Spleen (tissue), 13 donors: ENCODE measurements at places on chromosomes 5 and 9.

- no peak for DNase-seq
Observed at GRCh38 chr5:140674211-140674610, 835 bp upstream of the DND1 start.

DNA sequence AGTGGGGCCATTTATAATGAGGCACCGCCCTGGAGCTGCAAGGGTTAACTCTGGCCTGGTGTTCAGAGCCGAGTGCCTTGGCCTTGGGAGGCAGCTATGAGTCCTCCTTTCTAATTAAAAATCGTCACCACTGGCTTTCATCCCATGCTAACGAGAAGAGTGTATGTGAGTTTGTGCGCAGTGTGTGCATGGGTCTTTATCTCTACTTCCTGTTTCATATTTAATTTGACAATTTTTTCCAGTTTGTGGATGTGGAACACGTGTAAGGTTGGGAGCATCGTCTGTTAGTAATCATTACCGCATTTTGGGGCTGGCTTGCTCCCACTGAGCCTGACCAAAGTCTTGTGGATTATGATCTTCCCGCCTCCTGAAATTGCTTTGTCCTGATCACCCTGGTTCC lies 76.4 kb downstream of the NDFIP1 start:
- peak; percentile 41 for DNase-seq

DNA sequence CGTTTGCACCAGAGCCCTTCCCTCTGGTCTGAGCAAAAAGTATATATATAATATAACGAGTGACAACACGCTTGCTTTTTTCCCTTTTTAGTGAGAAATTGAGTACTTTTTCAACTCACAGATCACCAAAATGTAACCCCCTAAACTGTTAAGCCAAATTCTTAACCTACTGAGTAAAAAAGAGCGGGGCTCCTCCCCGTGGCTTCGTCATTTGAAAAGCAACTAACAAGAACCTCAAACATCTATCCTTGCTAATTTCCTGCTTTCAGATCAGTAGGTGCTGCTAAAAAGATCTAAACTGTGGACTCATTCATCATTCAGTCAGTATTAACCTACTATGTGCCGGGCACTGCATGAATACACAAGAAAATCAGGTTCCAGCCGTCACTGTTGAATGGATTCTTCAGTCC lies 1.0 kb upstream of the PTBP3 start:
- no peak for DNase-seq

- DNase-seq, result no peak
Observed at GRCh38 chr5:137218896-137219295, 280.2 kb downstream of the SPOCK1 start.
